AG04450 (cell line): ENCODE measurements at places on chromosomes 6 and 20.

GRCh38 chr6:142647449-142648035 lies 297.4 kb downstream of the HIVEP2 start:
- no peak for DNase-seq

DNA sequence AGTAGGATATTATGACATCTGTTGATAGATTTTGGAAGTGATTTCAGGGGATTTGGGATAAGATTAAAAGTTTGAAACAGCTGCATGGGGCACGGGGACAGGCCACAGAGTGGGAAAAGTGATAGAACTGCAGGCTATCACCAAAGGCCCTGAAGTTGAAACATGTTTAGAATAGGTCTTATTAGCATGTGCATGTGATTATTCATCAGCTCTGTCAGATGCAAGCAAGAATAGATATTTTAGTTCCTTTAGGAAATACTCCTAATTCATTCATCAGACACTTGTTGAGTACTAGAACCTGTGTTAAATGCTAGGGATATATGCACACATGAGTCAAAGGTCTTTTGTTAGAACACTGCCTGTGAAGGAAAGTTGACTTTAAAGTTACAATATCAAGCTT lies 261.2 kb upstream of the MAN1A1 start:
- no peak for DNase-seq

DNA sequence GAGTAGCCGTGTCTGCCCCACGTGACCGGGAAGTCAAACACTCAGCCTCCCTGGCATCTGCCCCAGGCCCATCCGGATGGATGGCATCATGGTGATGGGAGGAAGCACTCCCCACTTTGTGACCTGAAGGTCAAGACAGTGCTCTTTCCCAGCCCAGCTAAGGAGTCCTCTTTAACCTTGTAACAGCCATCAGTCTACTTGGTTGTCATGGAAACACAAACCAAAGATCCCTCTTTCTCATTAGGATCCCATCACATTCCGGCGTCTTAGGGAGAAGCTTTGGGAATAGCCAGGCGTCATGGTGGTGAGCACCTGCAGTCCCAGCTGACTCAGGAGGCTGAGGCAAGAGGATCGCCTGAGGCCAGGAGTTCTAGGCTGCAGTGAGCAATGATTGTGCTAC lies 90.9 kb upstream of the FOXC1 start:
- no peak for DNase-seq

GRCh38 chr6:79196912-79197311 lies 37.6 kb downstream of the HMGN3 start:
- no peak for DNase-seq

- no peak for DNase-seq
These were observed 50.5 kb upstream of the SCAF8 start for GRCh38 chr6:154682633-154683125.

- no peak for DNase-seq
These were observed 75.5 kb upstream of the CD2AP start for GRCh38 chr6:47402081-47402480.
